ENCODE measurements at places on chromosomes 6 and 20.

DNA sequence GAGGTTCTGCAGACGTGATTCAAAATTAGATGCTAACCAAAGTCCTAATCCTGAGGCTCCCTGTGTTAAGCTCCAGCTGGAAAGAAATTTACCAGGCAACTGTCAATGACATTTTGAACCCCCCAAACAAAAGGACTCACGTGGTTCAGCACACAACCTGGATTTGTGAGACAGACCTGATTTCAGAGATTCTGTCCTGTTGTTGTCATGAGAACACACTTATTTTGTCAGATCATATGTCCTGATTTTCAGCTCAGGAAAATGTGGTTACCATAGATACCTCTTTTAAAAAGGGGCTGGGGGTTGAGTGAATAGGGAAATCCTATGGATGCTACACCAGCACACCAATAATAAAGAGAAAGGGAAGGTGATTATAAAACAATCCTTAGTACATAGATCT, 61.6 kb downstream of the MTFR2 start:
- DNase-seq, result no peak

DNA sequence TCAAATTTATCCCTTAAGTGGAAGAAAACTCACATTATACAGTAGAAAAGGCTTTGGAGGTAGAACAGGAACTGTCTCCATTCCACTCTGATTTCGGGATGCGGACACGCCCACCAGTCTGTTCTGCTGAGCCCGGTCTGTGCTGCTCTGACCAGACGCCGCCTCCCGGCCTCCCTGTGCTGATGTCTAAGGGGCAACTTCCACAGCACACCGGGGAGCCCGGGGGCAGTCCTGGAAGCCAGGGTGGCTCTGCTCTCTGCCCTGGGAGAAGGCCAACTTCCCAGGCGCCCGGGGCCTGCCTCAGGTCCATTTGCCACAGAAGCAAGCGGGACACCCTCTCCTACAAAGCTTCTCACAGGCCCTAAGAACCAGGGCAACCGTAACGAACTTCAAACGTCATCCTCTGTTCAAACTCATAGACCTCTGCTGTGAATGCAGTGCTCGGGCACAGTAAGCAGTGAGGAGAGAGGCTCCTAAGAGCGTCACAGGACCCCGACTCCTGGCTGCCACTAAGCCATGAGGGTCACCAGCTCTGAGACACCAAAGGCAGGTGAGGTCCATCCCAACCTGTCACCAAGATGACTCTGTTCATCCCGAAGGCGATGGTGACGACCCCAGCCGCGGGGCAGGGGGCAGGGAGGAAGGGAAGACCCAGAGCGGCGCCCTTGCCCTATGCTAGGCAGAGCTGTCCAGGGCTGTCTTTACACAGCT, 5.6 kb downstream of the TAF4 start:
- no peak for DNase-seq

DNA sequence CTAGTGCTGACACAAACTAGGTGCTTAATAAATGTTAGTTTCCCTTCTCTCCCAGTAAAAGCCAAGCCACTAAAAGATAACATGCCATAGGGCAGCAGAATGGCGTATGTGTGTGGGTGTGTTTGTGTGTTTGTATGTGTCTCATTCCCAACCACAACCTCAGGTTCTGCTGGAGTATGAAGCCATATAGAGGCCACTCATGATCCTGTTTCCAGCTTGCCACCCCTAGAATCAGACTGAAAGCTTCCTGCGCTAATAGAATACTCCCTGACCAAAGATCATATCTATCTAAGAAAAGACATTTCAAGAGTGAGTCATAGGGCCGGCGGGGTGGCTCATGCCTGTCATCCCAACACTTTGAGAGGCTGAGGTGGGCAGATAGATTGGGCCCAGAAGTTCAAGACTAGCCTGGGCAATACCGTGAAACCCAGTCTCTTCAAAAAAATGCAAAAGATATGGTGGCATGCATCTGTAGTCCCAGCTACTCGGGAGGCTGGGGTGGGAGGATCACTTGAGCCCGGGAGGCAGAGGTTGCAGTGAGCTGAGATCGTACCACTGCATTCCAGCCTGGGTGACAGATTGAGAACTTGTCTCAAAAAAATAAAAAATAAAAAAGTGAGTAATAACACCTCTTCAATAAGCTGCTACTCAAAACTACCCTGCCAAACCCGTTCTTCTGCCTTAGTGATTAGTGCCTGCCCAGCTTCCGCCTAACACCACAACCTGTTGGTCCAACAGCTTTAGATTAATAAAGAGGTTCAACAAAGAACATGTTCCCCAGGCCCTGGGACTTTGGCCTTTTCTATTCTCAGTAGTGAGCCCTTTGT, 11.8 kb upstream of the SNRPC start:
- no peak for DNase-seq

- DNase-seq, result no peak
These were observed 94.9 kb downstream of the L3MBTL3 start for GRCh38 chr6:130113201-130113710.

DNA sequence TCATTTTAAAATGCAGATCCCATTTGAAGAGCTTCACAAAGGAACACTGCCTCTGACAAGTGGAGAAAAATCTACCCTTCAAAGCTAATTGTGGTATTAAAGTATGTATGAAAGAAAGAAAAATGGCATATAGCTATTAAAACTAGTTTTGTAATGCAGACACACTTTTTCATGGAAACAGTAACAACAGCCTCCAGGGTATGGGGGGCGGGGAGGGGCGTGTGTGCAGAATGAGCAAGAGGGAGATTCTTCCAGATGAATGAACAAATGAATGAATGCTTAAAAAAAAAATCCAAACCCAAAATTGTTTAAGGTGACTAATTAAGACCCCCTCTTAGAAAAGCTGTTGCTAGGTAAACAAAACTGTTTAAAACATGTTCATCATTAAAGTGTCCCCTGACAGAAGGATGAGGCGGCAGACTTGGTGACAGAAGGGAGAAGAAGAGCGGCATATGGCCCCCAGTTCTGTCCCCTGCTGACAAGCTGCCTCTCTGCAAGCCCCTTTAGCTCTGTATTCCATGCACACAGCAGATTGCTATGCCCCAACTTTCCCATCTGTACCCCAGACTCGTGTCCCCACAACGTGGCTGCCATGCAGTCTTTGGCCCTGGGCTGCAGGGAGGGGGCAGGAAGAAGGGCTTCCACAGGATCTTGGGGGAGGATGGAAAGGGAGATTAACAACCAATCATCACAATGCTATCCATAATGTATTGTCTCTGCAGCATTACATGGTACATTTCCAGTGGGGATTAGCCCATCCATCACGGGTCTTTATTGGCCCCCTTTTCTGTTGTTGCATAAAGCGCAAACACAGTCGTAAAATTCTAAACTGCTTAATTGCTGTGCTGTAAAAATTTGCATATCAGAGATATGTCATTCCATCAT, 108.4 kb upstream of the OLIG3 start:
- DNase-seq, result no peak

DNA sequence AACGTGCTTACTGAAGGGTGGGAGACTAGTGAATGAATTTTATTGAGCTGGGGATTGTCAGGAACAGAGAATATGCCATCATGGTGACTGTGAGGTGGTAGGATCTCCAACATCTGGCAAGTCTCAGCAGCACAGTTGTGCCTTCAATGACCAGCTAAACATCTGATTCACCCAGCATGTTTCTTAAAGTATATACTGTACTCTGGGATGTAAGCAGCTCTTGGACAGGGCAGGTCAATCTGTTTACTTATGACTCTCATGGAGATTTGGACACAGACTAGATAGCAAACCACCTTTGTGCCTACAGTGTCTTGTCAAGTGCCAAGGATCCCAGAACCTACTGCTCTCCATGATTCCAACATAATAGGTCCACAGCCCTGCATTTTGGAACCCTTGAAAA, 801.0 kb upstream of the CITED2 start:
- DNase-seq, result no peak

GRCh38 chr6:159862103-159862502, 28.7 kb upstream of the MAS1 start:
- DNase-seq, result no peak

DNA sequence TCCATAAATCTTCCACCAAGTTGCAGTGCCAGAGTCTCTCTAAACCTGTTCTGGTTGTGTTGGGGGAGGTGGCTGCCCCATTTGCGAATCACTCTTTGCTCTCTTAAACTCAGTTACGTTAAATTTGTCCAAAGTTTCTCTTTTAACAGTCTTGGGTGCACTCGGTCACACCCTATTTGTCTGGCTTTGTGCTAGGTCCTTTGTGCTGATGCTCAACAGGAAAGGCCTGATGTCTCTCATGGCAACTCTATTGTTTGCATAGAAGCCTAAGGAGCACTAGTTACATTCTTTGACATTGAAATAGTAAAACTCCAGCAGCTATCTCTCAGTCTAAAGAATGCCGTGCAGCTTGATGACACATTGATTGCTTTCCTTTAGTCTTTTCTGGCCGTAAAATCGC, 105.1 kb downstream of the TRMT11 start:
- DNase-seq, result no peak

- no peak for DNase-seq
These were observed 1.1 kb upstream of the FAM162B start for GRCh38 chr6:116766506-116767176.

- no peak for DNase-seq
These were observed 15.3 kb downstream of the PHIP start for GRCh38 chr6:79062708-79063107.

GRCh38 chr6:140050101-140050995, 675.9 kb upstream of the CITED2 start:
- no peak for DNase-seq

- DNase-seq, result no peak
These were observed 36.6 kb downstream of the HBS1L start for GRCh38 chr6:135018052-135018451.

- no peak for DNase-seq
These were observed 3.9 kb upstream of the WFDC2 start for GRCh38 chr20:45465491-45466266.

DNA sequence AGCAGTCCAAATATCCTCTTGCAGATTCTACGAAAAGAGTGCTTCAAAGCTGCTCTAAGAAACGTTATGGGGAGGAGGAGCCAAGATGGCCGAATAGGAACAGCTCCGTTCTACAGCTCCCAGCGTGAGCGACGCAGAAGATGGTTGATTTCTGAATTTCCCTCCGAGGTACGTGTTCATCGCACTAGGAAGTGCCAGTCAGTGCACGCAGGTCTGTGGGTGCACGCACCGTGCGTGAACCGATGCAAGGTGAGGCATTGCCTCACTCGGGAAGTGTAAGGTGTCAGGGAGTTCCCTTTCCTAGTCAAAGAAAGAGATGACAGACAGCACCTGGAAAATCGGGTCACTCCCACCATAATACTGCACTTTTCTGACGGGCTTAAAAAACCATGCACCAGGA, 272.1 kb upstream of the DEFB115 start:
- no peak for DNase-seq

GRCh38 chr20:19301843-19302242, 89.4 kb downstream of the SLC24A3 start:
- no peak for DNase-seq

DNA sequence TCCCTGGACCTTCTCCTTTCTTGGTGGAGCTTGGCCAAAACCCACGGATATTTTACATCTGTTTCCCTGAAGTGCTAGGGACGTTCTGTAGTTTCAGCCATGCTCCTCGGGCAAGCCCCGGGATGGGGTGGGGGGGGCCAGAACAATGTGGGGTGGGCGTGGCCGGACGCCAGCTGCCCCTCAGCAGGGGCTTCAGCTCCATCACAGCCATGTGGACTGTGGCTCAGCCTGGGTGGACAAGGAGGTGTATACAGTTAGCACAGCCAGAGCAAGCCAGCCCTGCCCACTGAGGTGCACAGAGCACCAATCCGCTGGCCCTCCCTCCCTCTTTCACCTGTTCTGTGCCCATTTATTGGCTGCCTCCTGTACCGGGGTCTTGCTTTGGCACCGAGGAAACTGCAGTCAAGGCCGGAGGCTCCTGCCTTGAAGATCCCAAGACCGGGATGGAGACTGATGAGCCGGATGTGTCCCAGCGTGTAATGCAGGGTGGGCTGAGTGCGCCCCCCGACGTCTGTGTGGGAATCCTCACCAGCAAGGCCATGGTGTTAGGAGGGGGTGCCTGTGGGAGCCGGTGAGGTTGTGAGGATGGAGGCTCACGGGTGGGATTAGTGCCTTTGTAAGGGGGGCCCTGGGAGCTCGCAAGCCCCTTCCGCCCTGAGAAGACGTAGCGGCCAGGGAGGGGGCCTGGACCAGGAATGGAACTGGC, 28.0 kb downstream of the FRMD1 start:
- no peak for DNase-seq

- DNase-seq, result no peak
These were observed 75.4 kb downstream of the PERP start for GRCh38 chr6:138031850-138032249.

GRCh38 chr20:37567671-37568588, 40.3 kb upstream of the BLCAP start:
- DNase-seq, result no peak

GRCh38 chr6:96124778-96125177, 109.0 kb downstream of the FUT9 start:
- no peak for DNase-seq

GRCh38 chr20:45971425-45971674, 653 bp downstream of the ZNF335 start:
- no peak for DNase-seq

DNA sequence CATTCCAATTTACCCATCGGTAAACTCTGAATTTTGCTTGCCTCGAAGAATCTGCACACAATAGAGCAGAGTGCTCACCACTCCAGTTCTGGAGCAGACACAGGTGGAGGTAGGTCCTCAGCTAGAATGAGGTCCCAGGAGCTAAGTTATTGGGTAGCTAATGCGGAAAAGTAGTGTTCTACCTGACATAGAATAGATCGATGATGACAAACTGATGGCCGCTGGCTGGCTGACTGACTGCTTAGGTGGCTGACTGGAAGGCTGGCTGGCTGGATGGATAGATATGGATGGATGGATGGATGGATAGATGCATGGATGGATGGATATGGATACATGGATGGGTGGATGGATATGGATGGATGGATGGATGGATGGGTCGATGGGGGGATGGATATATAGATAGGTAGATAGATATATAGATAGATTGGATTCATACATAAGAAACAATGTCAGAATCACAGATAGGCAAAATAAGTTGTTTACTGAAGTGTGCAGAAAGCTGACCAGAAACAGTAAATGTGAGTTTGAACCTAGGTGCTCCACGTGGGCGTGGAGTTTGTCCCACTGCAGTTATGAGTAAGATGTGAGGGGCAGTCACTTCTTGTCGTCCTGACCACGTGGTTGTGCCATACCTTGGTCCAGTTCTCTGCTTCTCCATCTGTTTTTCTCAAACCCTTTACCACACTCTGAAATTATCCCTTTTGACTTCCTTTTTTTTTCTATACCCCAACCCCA, 62.1 kb downstream of the TBXT start:
- DNase-seq, result no peak

DNA sequence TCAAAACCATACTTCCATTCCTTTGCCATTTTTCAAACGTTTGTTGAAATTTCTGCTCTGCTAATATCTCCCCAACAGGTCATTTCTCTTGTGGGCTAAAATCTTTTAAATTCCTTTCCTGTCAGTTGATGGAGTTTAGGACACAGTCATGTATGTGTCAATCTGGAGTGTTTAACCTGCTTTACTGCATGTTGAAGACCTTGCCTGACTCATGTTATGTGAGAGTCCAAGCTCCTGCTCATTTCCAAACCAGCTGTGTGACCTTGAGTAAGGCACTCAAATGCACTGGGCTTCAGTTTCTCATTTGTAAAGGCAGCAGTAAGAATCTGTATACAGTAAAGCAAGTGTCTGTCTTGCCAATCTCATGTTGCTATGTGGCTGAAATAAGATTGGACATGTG, 171.9 kb upstream of the SPACA1 start:
- DNase-seq, result no peak

- no peak for DNase-seq
These were observed 132.5 kb downstream of the ZFAND3 start for GRCh38 chr6:37952027-37952426.

GRCh38 chr6:4803343-4803744, 27.1 kb downstream of the CDYL start:
- DNase-seq, result no peak

Data from fibroblast of the conjunctiva (primary cell).